Thyroid gland (tissue), 4 donors: ENCODE measurements at places on chromosomes 7 and 10. TPM values are rescaled to one million over a fixed set of nuclear protein-coding genes. Genes with fewer than 3 reads are reported as not detected.

EN2 gene
- total RNA-seq = not detected

SCART1 gene
- 3.1 TPM for total RNA-seq

SBDS gene
- 157 TPM for total RNA-seq

GRCh38 chr10:14588084-14588937 is 186.4 kb downstream of the FAM107B start:
- no peak for DNase-seq

DNA sequence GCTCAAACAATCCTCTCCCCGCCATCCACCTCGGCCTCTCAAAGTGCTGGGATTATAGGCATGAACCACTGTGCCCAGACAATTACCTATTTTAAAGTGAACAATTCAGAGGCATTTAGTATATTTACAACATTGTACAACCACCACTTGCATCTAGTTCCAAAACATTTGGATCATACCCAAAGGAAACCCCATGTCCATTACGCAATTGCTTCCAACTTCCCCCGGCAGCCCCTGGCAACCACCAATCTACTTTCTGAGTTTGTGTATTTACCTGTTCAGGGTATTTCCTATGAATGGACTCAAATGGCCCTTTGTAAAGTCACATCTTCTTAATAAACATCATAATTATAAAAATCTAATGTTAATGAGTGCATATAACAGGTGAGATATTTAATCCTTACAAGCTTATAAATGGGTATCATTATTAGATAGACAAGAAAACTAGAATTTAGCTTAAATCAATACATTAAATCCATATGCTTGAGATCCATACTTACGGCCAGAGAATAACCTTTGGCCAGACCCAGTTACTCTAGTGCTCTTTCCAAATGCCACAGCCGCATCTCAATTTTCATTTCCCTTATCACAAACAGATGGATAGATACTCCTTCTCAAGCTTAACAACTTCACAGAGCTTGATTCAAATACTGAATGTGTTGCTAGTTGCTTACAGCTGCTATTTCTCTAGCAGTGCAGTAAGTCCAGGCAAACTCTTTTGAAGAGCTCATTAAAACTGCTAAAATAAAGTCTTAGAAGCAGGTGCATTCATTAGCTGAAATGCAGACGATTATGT is 133.4 kb upstream of the MKLN1 start:
- no peak for DNase-seq

DNA sequence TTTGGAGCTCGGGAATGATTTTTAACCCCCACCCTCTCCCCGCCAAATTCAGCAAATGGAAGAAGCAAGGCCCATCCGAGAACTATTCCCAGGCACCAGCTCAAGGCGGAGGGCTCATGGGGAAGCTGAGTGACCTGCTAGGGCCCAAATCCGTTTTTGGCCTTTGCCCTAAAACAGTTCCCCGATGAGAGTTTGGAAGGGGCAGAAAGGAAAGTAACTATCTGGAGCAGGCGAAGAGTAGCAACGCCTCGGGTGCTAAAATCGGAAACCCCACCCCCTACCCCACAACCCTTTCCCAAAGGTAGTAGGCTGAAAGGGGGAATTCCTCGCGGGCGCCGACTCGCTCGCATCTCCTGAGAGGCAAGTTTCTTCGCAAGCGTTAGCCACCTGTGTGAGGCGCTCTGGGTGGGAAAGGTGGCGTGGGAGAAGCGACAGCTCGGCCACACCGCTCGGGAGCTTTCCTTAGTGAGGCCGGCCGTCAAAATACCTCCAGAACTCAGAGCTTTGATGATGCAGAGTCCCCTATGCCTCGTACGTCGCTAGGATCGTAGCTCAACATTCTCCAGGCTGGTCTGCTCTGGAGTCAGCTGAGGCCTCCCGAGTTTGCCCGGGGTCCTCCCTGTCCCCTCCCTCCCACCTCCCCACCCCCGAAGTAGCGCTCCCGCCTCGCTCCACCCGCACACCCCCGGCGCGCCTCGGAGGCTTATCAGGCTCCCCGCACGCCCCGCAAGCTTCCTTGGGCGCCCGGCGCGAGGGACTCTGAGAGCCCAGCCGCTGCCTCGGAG is 642 bp upstream of the PRKG1 start:
- peak; percentile 74 for DNase-seq

DNA sequence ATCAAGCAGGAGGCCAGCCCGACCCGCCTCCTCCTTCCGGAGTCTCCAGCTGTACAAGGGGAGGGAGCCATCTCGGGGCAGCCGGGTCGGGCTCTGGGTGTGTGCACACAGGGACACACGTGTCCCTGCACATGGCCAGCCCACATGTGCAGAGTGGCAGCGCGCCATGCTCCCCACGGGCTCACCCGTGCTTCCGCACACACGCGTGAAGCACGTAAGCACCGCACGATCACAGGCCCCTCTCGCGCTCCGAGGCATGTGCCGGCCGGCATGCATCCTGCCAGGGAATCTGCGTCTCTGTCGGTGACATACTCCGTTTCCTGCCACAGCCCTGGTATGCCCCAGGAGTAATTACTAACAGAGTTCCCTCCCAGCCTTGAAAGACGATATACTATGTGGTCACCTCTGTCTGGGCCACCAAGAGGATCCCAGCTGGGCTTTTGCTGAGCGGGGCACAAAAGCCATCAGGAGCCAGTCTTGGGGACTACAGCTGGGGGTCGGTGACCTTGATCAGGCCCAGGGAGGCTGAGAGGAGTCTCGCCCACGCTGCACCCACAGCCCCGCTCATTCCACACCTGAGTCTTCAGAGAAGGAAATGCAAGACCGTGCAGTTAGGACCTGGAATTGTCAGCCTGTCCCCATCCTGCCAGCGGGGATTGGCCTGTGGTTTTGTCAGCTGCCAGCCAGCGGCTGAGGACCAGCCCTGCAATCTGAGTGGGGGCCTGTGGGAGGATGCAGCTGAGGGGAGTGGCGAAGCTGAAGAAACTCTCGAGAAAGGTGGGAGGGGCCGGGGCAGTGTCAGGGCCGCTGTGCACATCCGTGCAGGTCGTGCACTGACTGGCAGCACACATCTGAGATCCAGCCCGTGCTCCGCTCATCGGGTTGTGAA is 11.0 kb upstream of the LFNG start:
- peak; percentile 38 for DNase-seq

DNA sequence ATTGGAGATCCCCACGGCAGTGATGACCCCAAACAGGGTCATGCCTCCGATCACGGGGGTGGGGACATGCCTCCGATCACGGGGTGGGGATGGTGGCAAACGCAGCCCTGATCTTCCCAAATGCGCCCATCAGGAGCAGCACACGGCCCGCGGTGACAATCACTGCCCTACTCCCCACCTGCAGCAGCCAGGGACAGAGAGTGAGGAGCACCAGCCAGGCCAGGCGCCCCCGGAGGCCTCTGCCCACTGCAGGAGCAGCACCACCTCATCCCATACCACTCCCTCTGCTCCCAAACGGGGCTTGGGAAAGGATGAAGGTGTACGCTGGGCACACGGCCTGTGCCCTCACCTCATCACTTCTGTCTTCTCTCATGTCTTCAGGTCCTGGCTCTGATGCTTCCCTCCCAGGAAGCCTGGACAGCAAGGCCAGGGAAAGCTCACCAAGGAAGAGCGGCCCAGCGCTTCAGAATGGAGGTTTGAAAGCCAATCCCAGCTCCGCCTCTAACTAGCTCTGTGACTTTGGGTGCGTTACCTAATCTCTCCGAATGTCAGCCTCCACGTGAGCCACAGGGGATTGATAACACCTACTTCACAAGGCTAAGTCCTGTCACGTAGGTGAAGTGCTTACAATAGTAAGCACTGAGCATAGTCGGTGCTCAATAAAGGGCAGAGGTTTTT is 37.1 kb downstream of the STRA8 start:
- DNase-seq = no peak

DNA sequence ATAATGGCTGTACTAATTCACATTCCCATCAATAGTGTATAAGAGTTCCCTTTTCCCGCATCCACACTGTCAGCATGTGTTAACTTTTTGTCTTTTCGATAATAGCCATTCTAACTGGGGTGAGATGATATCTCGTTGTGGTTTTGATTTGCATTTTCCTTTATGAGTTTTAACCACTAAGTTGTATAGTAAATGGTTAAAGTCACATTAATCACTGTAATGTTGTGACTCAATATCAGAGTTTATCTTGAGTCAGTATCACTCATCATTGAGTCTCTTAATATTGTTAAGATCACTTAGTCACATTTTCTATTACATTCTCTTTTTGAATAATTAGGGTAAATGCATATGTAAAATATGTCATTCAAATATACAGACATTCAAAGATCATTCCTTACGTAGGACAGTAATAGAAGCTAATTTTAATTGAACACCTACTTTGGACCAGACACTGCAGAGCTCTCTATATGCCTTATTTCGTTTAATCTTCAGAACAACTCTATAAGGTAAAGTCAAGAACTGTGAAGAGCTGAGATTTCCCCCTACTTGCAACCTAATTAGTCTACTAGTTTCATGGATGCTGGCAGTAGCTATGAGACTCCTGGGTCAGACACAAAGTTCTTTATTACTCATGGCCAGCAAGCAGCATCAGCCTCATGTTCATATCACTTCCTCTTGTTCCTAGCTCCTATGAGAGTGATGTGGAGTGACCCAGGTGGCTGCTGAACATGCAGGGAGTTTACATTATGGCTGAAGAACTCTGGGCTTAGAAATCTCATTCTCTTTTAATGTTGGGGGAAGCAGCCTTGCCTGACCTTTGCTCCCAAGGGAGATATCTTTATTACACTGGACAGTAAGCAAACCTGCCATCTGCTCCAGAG is 30.5 kb downstream of the CREB5 start:
- no peak for DNase-seq
